T-helper 1 cell (primary cell): ENCODE measurements at places on chromosomes 12 and 14.

GRCh38 chr14:69333791-69334337 is 64.2 kb downstream of the ERH start:
- DNase-seq, result no peak

DNA sequence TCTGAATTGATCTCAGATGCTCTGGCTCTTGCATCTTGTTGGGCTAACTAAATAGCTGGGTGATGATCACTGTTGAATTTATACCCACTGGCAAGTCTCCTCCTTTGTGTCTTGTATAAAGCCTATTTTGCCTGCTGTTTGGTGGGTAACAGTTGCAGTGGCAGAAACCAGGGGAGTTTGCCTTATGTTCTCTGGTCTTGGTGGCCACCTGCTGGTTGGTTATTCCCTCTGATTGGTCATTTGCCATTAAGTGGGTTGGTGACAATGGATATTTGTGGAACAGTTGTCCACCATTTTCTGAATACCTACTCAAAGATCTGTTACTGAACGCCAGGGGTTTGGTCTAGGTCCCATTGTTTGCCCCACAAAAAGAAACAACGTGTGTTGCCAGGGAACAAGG is 52.1 kb downstream of the AVPR1A start:
- no peak for DNase-seq

DNA sequence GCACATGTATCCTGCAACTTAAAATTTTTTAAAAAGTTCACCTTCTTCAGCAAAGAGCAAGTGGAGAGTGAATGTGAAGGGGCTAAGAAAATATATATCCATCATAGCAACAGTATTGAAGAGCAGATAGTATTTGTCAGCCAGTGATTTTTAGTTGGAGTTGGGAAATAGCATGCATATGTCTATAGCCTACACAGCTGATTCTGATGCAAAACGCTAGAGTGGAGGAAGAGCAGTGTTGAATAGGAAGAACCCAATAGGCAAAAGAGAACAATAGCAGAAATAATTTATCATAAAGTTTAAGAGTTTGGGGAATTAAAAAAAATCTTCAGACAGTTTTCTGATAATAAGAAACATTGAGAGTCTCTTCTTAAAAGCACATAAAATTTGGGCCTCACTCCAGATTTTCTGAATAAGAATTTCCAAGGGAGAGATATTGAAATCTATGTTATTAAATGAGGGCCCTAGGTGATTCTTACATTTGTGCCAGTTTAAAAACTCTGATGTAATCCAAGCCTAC is 12.0 kb downstream of the PDE6H start:
- DNase-seq, result no peak

DNA sequence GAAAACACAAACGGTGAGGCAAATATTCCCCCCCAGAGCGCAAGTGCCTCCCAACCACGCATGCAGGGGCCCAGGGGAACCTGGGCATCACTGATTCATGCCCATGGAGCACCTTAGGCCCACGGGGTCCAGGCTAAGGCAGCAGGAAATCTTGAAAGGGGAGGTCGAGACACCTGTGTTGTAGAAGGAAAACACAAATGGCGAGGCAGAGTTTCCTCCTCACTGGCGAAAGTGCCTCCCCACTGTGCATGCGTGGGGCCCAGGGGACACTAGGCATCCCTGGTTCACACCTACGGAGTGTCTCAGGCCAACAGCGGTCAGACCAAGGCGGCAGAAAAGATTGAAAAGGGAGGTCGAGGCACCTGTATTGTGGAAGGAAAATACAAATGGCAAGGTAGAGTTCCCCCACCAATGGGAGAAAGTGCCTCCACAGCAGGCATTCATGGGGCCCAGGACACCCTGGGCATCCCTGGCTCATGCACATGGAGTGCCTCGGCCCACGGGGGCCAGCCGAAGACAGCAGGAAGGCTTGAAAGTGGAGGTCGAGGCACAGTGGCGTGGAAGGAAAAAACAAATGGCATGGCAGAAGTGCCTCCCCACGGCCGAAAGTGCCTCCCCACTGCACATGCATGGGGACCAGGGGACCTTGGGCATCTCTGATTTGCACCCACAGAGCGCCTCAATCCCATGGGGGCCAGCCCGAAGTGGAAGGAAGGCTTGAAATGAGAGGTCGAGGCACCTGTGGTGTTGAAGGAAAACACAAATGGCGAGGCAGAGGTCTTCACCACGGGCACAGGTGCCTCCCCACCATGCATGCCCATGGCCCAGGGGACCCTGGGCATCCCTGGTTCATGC is 368.8 kb downstream of the ALG10 start:
- DNase-seq, result no peak

DNA sequence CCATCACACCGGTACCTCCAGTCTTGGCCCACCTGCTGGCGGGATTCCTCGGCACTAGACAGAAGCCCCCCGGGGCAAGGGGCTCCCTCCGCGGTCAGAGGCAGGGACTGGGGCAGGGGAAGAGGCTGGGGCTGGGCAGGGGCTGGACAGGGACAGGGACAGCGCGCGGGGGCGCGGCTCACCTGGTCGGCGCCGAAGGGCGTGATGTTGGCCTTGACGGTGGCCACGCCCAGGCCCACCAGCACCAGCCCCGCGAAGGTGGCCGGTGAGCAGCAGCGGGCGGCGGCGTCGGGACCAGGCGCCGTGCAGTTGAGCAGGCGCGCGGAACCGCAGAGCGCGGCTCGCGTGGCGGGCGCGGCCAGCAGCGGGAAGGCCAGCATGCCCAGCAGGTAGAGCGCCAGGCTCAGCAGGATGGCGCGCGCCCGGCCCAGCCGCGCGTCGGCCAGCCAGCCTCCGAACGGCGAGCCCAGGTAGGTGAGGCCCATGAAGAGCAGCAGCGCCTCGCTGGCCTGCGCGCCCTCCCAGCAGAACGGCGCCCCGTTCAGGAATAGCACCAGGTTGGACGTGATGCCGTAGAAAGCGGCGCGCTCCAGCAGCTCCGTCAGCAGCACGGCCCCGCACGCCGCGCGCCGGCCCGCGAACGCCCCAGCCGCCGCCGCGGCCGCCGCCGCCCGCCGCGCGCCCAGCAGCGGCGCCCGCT is 392 bp downstream of the SLC15A4 start:
- DNase-seq, result no peak

DNA sequence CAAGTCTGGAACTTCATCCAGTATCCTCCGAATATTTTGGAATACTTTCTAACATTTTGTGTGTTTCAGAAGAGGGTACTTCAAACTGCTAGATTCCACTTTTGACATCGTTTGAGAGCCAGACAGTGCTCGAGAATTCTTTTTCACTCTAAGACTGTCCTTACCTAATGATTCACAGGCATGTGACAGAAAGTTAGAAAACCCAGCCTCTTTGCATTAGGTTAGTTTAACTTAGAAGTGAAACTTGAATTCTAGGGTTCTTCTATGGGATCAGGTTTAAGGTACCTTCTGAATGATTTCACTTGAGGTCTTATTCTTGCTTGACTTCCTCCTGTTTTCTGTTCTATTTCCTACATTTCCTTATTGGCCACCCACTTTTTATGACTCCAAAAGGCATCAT is 431.8 kb downstream of the SLC6A15 start:
- no peak for DNase-seq

DNA sequence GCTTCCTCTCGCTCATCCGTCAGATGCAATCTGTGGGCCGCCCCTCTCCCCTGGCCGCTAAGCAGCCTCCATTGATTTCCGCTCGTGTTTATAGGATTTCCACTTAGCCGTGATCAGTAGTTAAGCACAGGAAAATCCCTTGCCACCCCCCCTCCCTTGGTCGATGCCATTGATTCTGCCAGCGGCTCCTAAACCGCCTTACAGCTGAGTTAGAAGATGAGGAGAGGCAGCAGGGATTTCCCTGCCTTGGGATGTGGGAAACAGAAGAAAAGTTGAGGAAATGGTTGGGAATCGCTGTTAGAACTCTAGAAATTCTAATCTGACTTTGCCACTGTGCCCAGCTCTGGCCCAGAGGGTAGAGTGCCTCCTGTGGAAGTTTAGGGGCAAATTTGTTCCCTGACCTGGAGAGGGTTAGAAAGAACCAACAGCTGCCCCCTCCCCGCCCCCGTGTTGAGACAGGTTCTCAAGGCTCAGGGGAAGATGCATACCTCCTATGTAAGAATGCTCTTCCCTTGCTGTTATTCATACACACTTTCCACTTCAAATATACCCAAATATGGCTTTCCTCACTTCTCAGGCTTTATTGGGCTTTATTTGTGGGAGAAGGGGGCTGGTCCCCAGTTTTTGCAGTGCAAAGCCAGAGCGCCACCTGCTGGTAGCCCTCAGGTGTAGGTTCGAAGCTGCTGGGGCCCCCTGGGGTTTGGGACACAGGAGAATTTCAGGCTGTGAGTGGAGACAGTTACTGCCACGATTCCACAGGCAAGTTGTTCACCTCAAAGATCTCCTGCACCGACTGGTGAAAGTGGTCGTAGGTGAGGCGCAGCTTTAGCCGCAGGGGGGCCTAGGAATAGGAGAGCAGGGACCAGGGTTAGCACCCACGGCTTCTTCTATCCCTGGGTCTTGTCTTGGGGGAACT is 3.2 kb downstream of the THTPA start:
- DNase-seq, result peak; percentile 56

GRCh38 chr12:272942-273341 is 10.3 kb upstream of the SLC6A13 start:
- DNase-seq, result no peak

- DNase-seq, result no peak
These were observed 2.9 kb downstream of the OXA1L start for GRCh38 chr14:22769369-22769768.

GRCh38 chr12:53538209-53538689 is 31.0 kb upstream of the NPFF start:
- no peak for DNase-seq

- no peak for DNase-seq
These were observed 12.8 kb downstream of the MYRFL start for GRCh38 chr12:69837657-69838415.

DNA sequence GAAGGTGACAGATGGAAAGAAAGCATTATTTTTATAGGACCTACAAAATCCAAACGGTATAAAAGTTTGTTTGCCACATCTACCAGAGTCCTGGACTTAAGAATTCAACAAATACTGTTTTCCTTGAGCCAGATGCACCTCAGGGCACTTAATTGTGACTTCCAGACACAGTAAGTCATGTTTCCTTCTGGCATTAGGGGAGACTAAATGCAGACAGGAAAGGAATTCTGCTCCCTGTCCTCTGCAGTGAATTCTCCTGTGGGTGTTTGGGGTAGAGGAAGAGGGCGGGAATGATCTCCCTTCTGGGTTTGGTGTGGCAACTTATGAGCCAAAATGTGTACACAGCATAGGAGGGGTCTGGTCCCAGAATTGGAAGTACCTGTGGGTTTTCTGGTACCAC is 93.9 kb upstream of the ZDHHC17 start:
- DNase-seq, result no peak

DNA sequence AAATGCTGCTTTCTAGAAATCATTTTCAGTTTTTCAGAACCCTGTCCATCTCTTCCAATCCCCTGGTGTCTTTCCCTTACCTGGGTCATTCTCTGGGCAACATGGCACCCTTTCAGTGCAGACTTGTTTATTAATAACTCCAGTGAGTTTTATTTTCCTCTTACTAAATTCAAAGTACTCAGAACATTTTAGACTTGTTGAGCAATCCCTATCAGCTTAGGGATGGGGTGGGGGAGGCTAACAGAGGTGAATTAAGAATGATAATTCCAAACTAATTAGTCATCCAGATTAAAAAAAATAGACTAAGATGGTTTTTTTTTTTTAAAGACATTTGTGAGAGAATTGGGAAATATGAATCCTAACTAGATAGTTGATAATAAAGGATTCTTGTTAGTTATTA is 10.7 kb downstream of the GPRC5A start:
- no peak for DNase-seq

- DNase-seq, result no peak
These were observed 71.4 kb downstream of the SLC15A4 start for GRCh38 chr12:128752386-128752785.

GRCh38 chr12:104049278-104049902 is 597 bp downstream of the GLT8D2 start:
- DNase-seq, result no peak

GRCh38 chr14:75886636-75887348 is 95.0 kb downstream of the TGFB3 start:
- no peak for DNase-seq

DNA sequence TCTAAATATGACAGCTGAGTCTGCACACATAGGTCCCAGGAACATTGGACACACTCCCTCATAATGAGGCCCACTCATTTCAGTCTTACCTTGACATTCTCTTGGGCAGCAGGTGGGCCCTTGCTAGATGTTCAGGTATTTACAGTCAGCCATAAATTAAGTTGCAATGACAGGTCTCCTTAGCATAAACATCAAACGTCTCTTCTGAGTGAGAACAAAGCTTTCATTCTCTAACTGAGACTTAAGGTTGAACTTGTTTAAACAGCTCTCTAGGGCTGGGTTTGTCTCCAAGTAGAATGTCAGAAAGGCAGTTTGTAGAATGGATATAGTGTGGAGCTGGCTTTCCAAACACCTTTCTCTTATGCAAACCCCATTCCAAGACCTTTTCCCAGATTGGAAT is 10.3 kb downstream of the ACVR1B start:
- DNase-seq, result no peak

GRCh38 chr12:6925540-6926279 is 2.0 kb upstream of the ATN1 start:
- no peak for DNase-seq

GRCh38 chr12:123115409-123116121 is 35.3 kb downstream of the PITPNM2 start:
- no peak for DNase-seq

DNA sequence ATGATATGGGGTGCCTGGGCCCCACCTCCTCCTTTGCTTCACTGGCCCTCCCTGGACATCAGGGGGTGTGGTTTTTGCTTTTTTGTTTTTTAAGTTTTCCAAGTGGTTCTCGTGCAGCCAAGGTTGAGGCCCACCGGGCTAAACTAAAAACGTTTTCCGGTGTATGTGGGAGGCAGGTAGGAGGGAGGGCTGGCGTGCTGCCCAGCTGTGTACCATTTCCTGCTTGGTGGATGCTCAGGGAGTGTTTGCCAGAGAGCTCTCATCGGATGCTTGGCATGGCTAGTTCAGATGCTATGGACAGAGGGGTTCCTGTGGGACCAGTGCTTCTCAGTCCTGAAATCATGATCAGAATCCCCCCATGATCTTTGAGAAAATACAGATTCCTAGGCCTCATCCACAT is 246.4 kb downstream of the CACNA1C start:
- no peak for DNase-seq

GRCh38 chr12:102347811-102348210 is 132.6 kb downstream of the IGF1 start:
- no peak for DNase-seq

GRCh38 chr12:60182354-60182753 is 586.5 kb downstream of the SLC16A7 start:
- DNase-seq, result no peak

GRCh38 chr14:75522224-75522982 is at the start of gene BATF:
TSS of gene BATF (plus strand) at chr14:75522469. CDS start at chr14:75522683, 214 bp downstream.
- DNase-seq, result peak; percentile 62

- no peak for DNase-seq
These were observed 33.4 kb upstream of the SYNDIG1L start for GRCh38 chr14:74459289-74459946.
